Suppressor macrophage (primary cell): ENCODE measurements at places on chromosomes 12 and 14.

DNA sequence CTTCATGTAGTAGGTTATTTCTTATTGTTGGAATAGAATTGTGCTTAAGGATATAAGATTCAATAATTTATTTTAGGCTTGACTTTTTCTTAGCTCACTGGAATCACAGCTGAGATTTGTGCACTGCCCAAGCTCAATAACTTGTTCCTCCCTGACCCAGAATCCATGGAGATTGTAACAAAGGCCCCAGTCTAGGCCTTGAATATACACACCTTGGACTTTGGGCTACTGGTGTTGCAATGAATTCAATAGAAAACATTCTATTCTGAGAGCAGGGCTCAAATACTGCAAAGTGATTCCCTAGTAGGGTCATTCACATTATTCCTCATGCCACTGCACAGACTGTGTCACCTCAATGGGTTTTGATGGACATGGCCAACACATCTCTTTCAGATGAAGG, 352.4 kb downstream of the GALC start:
- DNase-seq, result no peak

DNA sequence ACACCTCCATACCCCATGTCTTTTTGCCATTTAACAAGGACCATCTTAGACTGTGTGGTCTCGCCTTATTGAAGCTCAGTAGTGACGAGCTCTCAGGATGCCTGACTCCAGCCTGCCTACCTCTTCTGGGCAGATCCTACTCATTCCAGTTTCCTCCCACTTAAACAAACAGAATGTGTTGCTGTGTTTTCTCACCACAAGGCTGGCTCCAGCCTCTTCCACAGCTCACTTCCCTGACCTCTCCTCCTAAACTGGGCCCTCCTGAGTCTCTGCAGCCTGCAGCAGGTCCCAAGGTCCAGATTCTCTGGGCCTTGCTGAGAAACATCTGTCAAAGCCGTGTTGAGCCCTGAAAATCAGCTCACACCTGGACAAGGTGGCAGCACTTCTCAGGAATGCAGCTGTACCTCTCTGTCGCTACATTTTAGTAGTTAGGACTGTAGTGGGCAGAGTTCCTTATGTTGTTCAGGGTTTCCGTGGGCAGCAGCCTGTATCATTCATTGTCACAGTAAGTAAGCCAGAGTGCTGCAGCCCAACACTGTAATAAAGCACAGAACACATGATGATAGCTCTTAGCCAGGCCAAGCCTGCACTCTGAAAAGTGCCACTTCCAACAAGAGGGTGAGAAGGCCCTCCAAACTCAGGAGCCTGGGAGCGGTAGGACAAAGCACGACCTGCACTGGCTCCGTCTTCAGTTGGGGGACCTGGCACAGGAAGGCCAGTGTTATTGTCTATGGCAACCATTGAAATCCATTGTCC, 68.5 kb downstream of the NKX2-1 start:
- DNase-seq, result no peak

GRCh38 chr12:52207895-52208294, 16.1 kb upstream of the KRT80 start:
- peak; percentile 57 for DNase-seq

GRCh38 chr14:55129086-55129427, at the start of gene LGALS3:
LGALS3 (plus strand) TSS chr14:55129252; CDS start chr14:55137374, 8,122 bp downstream.
- DNase-seq, result peak; percentile 92

GRCh38 chr14:97039717-97040363, 242.7 kb downstream of the VRK1 start:
- no peak for DNase-seq

DNA sequence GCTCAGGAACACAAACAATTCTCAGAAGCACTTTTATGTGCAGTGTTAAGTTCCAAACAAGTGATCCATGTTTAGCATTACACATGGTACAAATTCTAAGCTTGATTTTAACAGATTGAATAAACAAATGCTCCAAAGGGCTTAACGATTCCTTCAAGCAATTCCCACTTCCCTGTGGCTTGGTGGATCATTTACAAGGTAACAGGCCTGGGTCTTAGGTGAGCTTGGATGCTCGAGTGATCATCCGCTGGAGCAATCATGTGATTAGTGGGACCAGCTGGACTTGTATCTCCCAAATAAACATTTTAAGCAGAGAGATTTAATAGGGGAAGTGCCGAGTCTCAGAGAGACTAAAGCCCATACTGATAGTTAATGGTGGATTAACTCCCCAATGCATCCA, 70.7 kb downstream of the CALM1 start:
- DNase-seq, result no peak

DNA sequence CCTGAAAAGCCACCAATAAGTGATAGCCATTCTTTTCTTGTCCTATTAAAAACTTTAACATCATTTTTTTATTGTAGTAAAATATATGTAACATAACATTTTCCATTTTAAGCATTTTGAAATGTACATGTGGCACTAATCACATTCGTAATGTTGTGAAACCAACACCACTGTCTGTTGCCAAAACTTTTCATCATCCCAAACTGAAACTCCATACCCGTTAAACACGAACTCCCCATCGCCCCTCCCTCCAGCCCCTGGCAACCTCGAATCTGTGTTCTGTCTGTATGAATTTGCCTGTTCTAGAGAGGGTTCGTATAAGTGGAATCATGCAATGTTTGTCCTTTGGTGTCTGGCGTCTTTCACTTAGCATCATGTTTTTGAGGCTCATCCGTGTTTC, 75.9 kb downstream of the CCDC92 start:
- DNase-seq, result no peak

DNA sequence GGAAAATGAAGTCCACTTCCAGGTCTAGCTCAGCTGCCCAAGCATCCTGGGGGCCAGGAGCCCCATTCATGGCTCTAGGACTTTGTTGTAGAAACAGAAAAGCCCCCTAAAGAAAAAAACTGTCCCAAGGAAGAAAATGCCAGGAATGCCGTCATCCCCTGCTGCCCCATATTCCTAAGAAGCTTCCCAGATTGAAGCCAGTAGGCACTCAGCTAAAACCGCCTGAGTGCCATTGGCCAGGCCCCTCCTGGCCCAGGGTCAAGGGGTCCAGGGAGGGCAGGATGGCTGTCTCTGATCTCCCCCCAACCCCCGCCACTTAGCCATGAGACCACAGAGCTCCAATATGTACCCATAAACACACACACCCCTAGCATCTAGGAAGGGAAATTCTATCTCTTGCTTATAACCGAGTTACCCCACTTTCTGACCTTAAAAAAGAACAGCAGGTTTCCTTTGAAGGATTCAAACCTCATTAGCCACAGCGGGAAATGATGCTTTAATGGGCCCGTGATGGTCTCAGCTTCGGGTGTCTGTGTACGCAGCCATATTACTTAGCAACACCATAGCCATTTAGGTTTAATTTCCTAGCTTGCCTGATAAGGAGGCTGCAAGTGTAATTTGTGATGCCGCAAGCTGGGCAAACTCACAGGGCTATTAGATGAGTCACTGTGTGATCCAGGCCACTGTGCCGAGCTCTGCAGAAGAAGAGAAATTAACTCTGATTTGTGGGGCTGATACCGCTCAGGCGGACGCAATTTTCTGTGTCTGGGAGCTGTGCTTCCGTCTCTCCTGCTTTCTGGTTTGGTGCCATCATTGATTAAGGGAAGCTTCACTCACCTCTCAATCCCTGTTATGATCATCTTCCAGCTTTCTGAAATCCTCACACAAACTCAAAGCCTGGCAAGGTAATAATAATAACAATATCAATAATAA, 84.2 kb downstream of the GCH1 start:
- DNase-seq, result no peak

DNA sequence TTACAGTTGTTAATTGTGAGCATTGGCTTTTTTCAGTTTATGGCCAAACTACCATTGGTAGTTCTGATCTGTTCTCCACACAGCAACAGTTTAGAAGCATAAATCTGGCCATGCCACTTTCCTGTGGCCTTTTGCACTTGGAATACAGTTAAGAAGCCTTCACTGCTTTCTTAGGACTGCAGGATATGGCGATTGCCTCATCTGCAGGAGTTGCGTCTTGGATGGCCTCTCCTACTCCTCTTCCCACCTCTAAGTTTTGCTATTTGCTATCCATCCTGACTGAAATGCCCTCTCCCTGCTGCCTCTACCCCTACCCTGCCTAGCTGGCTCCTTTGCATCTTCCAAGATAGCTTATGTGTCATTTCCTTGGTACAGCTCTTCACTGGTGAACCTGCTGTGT, 12.8 kb upstream of the BMAL2 start:
- no peak for DNase-seq

DNA sequence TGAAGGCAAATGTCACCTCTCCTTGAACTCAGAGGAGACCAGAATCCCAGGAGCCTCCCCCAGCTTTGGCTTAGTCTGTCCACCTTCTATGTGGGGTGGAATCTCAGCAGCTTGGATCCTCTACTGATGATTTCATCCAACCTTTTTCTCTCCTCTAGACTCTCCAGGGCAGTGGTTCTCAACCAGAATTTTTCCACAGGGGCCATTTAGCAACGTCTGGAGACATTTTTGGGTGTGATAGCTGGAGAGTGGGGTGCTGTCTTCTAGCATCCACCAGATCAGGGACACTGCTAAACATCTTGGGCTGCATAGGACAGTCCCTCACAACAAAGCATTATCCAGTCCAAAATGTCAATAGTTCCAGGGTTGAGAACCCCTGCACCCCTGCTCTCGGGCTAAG, 4.4 kb upstream of the DDX23 start:
- DNase-seq, result no peak

GRCh38 chr14:102197317-102197853, 57.7 kb downstream of the WDR20 start:
- no peak for DNase-seq

DNA sequence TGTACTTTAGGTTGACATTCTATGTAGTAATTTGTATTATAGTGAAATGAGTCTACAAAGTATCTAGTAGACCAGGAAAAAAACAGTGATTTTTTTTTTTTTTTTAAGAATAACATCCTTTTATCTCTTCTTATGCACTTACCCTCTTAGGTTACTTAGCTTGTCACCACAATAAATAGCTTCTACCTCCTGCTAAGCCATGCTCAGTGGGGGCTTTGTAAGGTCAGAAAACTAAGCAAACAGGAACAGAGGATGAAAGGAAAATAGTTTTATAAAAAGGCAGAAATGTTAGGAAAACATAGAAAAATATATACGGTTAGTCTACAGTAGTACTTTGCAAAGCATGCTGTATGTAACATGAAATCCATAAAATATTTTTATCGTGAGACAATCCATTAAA, 385.3 kb upstream of the ATXN7L3B start:
- no peak for DNase-seq

GRCh38 chr14:77219591-77219990, 38.0 kb downstream of the TMEM63C start:
- no peak for DNase-seq

DNA sequence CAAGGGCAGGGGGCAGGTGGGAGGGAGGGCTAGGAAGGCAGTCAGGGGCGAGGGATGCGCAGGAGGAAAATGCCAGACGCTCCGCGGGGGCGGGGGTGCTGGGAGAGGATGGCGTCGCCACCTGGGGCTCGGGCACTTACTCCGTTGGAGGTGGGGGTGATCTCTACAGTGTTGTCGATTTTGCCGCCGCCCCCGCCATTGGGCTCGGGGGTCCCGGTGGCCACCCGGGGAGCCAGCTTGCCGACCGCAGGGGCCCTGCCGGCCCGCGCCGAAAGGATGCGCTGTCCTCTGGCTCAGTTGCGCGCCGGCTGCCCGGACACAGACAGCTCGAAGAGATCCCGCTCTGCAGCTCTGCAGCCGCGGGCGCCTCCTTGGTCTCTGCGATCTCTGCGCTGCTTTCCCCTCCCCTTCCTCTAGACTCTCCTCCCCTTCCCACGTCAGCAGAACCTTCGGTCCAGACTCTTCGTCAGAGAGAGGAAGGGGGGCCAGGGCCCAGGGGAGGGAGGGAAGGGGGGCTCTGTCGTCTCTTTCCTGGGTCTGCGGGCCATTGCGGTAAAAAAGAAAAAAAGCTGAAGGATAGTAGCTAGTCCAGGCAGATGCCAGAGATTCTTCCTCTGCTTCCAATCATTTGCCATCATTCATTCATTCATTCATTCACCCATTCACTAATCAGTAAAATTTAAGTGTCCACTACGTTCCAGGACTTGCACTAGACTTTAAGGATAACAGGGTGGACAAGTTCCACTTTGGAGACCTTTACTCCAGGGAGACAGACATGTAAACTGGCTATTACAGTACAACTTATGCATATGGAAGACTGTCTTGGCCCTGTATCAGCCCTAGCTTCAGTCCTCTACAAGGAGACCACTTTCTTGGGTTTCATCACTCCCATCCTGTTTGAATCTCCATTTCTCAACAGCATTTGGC, at the start of gene SLC22A17:
SLC22A17 (minus strand) TSS at position 382 of the 927 bp plus-strand sequence.
- peak; percentile 30 for DNase-seq

DNA sequence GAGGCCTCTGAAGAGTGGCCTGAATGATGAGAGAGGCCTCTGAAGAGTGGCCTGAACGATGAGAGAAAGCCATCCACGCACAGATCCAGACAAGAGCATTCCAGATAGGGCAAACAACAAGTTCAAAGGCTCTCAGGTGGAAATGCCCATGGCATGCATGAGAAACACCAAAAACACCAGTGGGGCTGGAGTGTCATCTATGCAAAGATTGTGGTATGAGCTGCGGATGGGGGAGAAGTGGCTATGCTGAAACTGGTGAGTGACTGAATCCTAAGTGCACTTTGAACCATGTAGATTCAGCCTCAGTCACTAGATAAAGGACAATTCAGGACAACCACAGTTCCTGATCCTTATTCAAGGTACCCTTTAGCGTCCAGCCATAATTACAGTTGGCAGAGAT, 79.4 kb upstream of the GZMB start:
- no peak for DNase-seq

DNA sequence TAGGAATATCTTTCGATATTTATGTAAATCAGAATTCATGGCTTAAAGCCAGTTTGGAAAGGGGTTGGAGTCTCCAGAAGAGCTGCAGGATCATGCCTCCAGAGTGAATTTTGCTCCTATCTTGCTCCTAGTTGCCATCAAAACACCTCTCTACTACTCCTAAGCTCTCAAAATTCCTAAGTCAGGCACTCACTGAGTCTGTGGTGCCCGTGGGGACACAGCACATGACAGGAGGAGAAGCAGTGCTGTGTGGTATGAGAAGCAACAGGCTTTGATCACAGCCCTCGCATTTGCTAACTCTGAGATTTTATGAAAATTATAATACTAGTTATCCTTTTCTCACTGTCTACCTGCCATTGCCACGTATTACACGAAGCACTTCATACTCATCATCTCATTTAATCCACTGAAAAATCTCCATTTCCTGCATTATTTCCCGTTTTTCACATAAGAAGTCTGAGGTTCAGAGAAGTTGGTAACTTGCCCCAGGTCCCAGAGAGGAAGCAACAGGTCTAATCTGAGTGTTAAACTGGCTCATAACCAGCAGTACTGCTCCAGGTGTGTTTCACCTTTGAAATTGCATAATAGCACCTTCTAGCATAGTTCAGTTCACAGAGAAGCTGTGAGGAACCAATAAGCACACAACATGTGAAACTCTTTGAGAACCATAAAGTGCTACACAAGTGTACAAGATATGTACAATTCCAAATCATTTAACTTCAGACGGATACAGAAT, 33.1 kb upstream of the SLC35F4 start:
- no peak for DNase-seq

GRCh38 chr14:73418227-73418626, 40.1 kb downstream of the NUMB start:
- DNase-seq, result no peak

DNA sequence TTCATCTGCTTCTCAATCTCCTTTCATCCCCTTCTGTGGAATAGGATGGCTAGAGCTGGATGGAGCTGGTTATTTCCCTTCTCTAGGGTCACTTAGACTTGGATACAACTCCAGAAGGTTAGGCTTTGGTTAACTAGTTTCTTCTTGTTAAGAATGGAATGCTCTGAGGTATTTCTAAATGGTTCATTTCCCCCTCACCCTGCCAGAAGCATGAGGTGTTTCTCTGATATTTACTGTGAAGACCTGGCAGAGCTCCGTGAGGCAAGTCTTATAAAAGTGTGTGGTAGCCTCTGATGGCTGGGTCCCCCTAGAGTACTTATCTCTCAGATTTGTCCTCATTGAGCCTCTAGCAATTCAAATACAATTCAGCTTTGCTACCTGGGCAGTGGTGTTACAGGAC, 207.9 kb downstream of the SLC16A7 start:
- no peak for DNase-seq
